Hematopoietic multipotent progenitor cell (in vitro differentiated cells): ENCODE measurements at places on chromosomes 12 and 14. TPM values are rescaled to one million over a fixed set of nuclear protein-coding genes. Genes with fewer than 3 reads are reported as not detected.

- DNase-seq = no peak
Measured at GRCh38 chr14:54579621-54580020, 12.7 kb downstream of the SAMD4A start.

The CLEC7A gene
- total RNA-seq = 2.4 TPM

DNA sequence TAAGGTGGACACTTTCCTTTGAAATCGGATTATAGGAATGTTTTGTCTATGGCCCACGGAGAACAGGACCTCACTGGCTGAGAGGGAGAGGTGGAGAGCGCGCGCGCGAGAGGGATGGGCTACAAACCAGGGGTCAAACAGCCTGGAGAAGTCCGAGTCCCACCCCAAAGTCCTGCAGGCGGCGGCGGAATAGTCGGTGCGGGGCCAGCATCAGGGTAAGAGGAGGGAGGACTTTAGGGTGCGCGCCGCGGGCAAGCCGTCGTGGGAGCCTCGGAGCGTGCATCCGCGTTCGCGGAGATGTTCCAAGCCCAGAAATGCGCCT, 3.3 kb upstream of the HOXC8 start:
- DNase-seq = no peak

GRCh38 chr12:52521175-52521567, 977 bp upstream of the KRT5 start:
- DNase-seq = no peak

DNA sequence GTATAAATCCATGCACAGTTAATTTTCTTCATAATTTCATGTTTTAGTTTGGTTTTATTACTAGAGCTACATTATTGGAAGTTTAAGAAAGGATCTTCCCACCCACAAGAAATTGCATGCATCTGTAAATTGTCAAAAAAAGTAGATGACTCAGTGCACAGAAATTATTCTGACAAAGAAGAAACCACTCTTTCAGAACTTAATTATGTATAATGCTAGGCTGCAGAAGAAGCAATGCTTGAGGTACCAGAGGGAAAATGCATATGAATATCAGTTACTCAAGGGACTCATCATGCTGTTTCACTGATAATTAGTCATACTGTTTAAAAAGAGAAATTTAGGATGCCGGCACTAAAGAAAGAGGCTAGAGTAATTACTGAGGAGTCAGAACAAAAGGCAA, 147.0 kb downstream of the SLC16A7 start:
- DNase-seq = no peak

The TAS2R20 gene
- total RNA-seq = 2.4 TPM

- DNase-seq = no peak
Measured at GRCh38 chr14:95476747-95477146, 39.7 kb downstream of the SYNE3 start.

The CLEC4C gene
- under 0.01 TPM for total RNA-seq

The HHIPL1 gene
- under 0.01 TPM for total RNA-seq

DNA sequence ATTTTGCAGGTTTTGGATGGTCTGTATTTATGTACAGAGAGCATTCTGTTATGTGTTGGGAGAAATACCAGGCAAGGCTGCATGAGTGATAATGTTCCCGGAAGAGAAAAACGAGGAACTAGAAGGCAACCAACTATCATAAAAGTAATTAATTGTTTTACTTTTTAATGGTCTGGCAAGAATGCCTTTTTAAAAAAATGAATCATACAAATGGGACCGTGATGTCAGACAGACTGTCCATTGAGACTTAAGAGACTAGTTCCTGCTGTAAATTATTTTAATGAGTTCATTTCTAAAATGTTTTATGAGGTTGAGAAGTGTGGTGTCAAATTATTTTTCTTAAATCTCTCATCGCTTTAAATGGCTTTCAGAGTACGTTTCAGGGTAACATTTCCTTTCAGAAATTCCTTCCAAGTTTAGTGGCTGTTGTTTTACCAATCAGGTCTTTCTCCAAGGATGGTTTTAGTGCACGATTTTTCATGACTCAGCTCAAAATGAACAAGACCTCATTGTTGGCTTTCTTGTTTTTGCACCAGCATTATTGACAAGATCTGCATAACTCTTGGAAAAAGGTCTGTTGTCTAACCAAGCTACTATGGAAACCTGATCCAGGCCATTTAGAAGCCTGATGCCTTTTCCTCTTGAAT, 86.1 kb upstream of the ARHGAP5 start:
- no peak for DNase-seq

- DNase-seq = no peak
Measured at GRCh38 chr14:70254476-70254961, 65.8 kb upstream of the SLC8A3 start.

DNA sequence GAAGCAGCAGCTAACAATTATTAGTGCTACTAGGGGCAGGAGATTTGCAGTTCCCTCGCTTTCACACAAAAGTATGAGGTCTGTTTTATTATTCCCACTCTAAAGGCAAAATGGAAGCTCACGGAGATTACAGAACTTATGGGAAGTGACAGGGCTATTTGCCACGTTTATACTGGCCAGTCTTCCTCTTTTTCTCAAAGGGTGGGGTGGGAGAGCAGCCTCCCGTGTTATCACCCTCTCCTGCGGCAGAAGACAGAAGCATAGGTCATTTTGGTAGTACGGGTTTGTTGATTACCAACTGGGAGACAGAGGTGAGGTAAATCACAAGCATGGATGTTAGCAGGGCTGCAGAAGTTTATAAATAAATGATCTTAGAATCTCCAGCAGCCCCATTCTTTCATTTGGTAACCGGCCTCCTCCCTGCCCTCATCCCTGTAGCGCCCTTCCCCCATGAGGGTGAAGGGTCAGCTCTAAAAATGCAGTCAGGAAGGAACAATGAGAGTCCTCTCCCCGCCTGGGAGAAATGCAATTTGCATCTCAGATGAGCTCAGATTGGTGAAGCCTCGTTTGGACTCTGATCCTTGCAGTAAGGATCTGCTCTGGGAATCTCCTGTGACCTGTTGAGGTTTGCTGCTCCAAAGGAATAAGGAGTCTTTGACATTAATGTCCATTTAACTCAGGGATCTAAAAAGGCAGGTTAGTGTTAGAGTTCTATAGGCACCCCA, 44.7 kb upstream of the SINHCAF start:
- DNase-seq = no peak

- DNase-seq = no peak
Measured at GRCh38 chr12:52120951-52121823, 41.7 kb downstream of the SMIM41 start.

- DNase-seq = no peak
Measured at GRCh38 chr12:113186666-113187325, 1.3 kb downstream of the RITA1 start.

DNA sequence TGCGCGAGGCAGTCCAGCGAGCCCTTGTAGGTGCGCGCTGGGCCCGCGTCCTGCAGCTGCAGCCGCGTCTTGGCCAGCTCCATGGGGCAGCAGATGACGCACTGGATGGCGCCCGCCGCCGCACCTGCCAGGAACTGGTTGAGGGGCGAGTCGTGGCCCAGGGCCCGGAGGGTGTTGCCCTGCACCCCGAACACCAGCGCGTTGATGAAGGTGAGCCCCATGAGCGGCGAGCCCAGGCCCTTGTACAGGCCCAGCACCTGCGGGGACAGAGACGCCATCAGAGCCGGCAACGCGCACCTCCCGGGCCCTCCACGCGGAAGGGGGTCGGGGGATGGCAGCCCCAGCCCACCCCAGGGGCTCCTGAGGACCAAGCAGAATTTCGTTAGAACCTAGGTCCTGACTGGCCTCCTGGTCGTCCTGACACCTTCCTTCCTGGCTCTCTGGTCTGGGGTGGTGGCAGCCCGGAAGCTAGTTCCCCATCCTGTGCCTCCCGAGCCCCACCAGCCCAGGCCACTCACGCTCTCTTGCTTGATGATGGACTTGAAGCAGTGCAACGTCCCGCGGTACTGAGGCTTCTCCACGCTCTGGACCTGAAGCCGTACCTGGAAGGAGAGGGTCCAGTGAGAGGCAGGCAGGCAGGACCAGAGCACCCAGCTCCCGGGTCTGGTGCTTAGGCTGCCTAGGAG, 13.3 kb downstream of the SLC25A29 start:
- no peak for DNase-seq

The TRHDE gene
- under 0.01 TPM for total RNA-seq

DNA sequence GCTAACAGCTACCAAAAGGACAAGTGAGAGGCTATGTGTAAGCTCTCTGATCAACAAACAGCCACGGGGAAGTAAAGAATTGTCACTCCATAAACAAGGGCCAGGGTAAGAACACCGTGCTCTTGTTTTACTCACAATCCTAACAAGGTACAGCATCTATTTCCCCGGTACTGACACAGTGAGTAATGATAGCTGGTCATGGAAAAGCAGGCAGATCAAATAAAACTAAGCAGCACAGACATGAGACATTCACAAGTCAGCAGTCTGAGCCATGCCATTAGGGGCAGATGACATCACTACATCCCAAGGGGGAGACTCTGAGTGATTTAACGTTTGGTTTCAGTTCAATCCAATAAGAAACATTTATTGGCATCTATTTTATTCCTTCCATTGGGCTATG, 54.4 kb downstream of the ARL6IP4 start:
- DNase-seq = no peak

- DNase-seq = no peak
Measured at GRCh38 chr12:113896194-113896593, 69.9 kb downstream of the RBM19 start.
